LoVo (cell line): ENCODE measurements at places on chromosomes 3 and 15.

GRCh38 chr3:55554634-55555425 lies 67.7 kb upstream of the WNT5A start:
- no peak for DNase-seq

DNA sequence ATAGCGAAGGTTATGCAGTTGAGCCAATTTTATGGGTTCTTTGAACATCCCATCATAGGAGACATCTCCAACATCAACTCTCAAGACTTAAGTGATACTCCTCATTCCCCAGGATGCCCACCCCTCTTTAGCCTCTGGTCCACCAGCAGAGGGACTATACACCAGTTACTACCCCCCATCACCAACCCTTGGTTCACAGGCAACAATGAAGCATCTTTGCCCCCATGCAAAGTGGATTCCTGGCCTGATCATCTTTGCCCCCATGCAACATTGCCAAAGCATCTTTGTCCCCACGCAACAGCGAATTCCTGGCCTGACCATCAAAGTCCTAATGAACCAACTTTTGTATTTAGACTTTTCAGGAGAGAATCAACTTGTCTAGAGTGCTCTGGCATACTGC lies 19.1 kb downstream of the GPR15 start:
- no peak for DNase-seq

DNA sequence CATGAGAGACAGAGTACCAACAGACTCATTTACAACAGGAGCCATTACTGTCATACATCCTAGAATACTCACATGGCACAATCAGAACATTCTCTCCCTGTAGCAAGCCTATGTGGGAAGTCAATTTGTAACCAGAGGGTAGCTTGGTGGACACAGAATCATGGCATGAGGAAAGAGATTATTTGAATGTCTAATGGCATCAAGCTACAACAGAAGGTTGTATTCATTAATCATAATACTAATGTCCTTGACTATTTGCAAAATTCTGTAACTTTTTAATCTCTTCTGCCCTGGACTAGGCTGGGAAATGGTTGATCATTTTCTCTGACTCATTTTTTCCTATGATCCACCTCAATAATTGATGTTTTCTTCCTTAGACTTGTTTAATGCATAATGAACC lies 345.2 kb upstream of the IL12A start:
- no peak for DNase-seq

GRCh38 chr3:46889381-46890110 lies 12.0 kb downstream of the PTH1R start:
- no peak for DNase-seq

GRCh38 chr3:9036404-9037131 lies 73.3 kb upstream of the RAD18 start:
- no peak for DNase-seq

DNA sequence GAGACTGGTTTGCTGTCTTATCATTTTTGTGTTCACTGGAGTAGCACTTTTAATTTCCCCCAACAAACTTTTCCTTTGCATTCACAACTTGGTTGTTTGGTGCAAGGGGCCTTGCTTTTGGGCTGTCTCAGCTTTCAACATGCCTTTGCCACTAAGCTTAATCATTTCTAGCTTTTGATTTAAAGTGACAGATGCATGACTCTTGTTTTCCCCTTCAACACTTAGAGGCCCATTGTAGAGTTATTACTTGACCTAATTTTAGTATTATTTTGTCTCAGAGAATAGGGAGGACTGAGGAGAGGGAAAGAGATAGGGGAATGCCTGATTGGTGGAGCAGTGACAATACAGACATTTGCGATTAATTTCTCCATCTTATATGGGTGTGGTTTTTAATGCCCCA lies 340.1 kb upstream of the MANF start:
- no peak for DNase-seq

GRCh38 chr3:176395240-176395639 lies 802.0 kb downstream of the TBL1XR1 start:
- no peak for DNase-seq

DNA sequence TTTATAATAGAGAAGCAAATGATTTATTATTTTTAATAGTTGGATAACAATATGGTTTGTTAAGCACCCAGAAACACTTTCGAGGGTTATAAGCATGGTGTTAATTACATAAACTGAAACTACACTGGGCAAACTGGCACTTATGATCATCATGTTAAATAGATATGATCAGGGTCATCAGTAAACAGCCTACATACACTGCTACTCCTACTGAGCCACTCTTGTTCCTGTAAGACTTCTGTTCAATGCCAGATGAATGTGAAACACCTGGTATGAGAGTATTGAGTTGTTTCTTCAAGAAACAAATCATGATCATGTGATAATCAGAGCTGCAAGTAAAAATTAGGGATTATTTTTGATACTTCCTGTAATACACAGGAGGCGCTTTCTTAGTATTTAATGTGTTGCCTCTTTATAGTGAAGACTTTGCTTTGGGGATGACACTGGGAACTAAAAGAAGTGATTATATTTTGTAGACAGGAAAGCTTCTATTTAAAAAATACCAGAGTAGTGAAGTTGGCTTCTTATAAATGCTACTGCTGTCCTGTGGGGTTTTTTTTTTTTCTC lies 32.3 kb upstream of the UTS2B start:
- DNase-seq = no peak

DNA sequence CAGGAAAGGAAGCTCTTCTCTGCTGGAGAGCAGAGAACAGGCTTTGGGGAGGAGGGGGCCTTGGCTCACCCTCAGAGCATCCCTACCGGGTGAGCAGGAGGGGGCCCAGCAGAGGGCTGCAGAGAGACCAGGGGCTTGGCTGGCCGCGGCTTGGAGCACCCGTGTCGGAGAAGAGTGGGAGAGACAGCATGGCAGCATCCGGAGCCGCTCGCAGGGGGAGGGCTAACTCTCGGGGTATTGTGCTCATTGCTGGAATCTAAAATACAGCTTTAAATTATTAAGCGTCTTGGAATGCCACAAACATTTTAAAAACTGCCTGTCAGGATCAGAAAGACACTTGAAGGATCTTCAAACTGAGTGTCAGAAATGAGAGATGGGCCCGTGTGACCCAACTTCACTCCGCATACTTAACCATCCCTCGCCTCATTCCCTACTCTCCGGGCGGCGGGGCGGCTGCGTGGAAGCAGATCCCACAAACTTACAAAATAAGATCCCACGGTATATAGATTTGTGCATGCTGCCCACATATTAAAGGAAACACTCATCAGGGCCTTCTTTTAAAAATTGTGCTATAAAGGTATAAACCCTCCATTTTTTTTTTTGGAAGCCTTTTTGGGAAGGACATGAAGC lies 53.9 kb downstream of the EIF4E3 start:
- DNase-seq = no peak

DNA sequence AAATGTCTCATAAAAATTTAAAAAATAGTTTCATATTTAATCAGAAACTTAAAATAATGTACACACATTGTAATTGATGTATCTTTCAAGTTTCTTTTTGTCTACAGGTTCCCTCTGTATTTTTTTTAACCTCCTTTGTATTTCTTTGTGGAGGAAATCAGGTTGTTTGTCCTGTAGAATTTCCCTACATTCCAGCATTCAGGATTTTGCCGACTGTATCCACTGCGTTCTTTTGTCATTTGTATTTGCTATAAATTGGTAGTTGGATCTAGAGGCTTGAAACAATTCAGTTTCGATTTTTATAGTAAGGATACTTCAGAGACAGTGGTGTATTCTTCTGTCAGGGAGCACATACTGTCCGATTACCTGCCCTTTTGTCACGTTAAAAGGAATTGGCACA lies 367.2 kb downstream of the SOX2 start:
- DNase-seq = no peak

DNA sequence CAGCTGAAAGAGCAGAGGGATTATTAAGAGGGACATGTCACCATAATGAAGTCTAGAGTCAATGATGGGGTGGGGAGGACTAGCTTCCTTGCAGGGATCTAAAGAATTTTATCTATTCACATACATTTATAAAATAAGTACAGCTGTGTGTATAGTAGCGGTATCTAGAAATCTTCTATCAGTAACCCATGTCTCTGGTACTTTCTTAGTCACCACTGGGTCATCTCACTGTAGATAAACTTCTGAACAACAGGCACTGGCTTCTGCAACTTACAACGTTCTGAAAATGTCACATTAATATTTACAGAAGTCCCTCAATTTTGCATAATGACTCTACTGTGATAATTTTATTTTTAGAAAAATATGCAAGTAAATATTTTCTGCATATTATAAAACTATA lies 401.7 kb downstream of the TBC1D5 start:
- DNase-seq = no peak

GRCh38 chr15:87804451-87804850 lies 452.1 kb downstream of the NTRK3 start:
- DNase-seq = no peak

DNA sequence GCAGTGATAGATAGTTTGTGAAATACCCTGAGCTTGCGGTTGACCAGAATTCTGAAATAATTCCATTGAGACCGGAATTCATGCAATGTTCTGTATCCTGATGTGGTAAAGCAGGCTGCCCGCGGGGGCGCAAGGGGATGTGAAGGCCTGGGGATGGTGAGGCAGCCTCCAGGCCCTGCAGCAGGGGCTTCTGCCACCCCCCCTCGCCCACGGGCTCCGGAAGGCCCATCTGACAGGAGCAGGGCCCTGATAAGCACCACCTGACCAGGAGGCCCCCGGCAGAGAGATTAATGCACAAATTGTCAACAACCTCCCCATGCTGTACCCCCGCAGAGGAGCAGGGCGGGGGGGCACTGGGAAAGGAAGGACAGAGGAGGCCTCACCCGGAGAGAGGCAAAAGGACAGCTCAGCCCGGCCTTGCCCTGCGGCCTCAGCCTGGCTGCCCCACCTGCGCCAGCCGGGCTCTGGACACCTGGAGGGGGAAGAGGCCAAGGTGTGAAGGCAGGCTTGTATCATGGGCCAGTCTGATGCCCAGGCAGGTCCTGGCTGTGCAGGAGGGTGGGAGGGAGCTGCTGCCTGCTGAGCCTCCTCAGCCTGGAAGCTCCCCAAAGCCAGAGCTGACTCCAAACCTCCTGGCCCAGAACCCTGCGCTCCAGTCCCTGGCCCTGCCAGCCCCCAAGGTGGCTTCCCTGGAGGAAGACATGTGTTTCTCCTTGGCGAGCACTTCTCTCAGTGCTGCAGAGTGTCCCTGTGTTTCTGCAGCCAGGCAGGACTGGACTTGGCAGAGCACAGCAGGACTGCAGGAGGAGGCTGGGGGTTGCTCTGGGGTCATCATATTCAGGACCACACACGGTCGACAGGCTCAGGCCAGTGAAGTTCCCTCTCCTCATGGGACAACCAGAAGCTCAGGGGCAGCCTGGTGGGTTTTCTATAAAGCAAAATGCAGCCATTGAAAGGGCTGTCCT lies 46.5 kb downstream of the RPN1 start:
- no peak for DNase-seq

DNA sequence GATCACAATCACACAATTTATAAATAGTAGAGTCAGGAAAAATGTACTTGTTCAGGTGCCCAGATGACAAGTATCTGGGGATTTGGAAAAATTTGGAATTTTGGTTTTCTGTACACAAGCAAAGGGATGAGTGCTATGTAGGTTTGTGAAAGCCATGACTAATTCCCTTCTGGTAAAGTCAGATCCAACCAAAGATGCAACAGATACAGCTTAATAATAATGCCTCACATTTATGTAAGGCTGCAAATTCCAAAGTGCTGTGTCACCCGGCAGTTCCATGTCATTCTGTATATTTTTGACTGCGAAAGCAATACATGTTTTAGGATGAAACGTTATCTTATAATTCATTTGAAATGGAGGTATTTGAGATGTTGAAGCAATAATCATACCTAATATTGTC lies 102.7 kb upstream of the AGBL1 start:
- no peak for DNase-seq

GRCh38 chr3:140586311-140586710 lies 91.6 kb upstream of the TRIM42 start:
- no peak for DNase-seq

- peak; percentile 17 for DNase-seq
These were observed 3.5 kb upstream of the CPNE4 start for GRCh38 chr3:132038198-132038825.

GRCh38 chr3:14539384-14539741 lies 779 bp downstream of the GRIP2 start:
- DNase-seq = no peak

- no peak for DNase-seq
These were observed 39.5 kb downstream of the GOLGA6A start for GRCh38 chr15:74042603-74043424.

DNA sequence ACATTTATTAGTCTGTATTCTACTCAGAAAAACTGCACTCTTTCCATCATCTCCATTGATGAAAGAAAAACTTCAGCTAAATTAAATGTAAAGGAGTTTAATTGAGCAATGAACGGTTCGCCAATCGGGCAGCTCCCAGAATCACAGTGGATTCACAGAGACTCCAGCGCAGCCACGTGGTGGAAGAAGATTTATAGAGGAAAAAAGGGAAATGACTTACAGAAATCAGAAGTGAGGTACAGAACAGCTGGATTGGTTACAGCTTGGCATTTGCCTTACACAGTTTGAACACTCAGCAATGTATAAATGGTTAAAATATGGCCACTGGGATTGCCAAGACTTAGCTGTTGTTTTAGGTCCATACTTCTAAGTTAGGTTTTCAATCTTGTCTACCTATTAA lies 2.8 kb upstream of the SUCLG2 start:
- DNase-seq = no peak
